ENCODE measurements at places on chromosomes 6 and 20.

DNA sequence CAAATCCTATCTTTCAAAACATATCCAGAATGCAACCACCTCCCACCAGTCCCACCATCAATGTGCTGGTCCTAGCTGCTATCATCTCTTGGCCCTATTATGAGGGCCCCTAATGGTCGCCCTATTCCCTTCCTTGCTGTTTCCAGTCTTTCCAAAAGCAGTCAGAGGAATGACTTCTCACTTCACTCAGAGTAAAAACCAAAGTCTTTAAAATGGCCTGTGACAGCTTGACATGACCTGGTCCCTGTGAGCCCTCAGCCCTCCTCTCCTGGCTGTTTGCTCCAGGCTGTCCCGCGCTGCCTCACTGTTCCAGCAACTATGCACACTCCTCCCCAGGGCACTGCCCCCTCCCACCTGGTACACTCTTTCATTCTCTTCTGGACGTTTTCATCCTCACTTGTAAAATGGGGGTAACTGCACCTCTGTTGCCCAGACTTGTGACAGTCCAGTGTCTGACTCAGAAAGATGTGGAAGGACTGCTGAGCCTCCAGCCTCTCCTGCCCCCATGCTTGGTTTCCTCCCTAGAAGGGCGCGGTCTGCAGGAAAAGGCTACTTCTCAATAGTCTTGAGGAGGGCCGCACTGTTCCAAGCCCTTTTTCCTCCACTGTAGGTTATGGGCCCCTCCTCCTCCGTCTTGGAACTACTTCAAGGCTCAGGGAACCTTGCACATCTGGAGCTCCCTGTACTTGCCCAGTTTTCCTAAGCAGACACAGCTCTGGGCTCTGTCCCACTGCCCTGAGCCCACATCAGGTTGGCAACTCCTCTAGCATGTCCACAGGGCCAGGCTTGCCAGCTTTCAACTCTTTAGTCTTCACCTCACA, 64.7 kb downstream of the MYH7B start:
- no peak for DNase-seq

DNA sequence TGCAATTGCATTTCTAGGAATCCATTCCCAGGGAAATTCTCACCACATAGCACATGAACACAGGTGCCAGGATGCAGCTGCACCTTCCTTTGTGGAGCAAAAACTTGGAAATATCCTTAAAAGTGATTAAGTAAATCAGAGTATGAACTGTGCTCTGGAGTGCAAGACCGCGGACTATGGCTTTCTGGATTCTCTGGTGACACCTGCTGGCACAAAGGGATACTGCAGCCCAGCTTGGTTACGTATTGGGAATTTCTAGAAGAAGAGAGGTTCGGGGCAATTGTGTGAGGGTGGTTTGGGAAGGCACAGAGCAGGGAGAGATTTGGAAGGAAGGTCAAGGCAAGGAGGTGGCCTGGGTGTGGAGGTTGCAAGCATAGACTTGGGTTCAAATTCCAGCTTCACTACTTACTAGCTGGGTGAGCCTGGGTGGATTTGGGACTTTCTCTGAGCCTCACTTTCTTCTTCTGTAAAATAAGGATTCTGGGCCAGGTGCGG, 15.9 kb upstream of the PEDS1 start:
- peak; percentile 76 for DNase-seq

- peak; percentile 42 for DNase-seq
Observed at GRCh38 chr6:44270526-44271405, 516 bp downstream of the TMEM151B start.

DNA sequence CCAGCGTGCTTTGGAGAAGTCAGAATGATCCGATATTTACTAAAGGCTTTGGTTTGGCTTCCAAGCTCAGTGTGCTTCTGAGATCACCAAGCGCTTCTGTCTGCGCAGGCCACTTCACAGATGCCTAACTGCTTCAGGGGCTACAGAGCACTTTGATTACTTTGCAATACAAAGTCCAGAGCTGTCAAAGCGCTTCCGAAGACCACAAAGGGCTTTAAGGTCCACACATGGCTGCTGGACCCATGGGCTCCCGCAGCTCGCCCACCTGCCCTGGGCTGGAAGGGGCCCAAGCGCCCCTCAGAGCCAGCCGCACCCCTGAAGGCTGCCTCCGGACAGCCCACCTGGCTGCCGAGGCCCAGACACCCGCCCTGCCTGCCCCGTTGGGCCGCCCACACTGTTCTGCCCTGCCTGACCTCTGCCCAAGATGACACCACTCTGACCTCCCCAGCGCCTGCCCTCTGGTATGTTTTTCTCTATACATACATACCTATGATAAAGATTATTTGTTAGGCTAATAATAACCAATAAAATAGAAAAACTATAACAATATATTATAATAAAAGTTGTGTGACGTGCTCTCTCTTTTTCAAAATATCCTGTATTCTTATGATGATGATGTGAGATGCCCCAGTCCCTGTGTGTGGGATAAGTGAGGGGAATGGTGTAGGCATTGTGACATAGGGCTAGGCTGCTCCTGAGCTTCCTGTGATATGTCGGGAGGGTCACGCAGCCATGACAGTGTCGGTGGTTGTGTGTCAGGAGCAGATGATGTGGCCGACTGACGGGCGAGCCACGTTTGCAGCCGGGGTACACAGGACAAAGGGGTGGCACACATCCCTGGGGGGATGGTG, 22.6 kb downstream of the DYNLT1 start:
- no peak for DNase-seq

- peak; percentile 1 for DNase-seq
Observed at GRCh38 chr6:97909380-97909779, 626.4 kb upstream of the MMS22L start.

DNA sequence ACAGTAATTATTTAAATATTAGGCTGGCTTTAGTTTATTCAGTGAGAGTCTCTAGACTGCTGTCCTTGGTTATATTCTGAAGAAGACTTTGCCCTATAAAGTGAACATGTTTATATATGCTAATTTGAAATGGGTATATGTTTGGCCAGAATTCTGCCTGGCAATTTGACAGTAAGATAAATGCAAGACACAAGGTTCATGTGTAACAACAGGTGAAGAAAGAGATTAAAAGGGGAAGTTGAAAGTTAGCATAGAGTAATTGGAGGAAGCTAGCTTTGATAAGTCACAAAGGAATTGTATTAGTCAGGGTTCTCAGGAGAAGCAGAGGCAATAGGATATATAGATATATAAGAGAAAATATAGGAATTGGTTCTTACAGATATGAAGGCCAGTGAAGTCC, 191.4 kb downstream of the CENPW start:
- DNase-seq: no peak

GRCh38 chr6:149045404-149045803, 272.1 kb upstream of the TAB2 start:
- DNase-seq: no peak

- DNase-seq: no peak
Observed at GRCh38 chr6:33904050-33904746, 100.4 kb upstream of the MLN start.

DNA sequence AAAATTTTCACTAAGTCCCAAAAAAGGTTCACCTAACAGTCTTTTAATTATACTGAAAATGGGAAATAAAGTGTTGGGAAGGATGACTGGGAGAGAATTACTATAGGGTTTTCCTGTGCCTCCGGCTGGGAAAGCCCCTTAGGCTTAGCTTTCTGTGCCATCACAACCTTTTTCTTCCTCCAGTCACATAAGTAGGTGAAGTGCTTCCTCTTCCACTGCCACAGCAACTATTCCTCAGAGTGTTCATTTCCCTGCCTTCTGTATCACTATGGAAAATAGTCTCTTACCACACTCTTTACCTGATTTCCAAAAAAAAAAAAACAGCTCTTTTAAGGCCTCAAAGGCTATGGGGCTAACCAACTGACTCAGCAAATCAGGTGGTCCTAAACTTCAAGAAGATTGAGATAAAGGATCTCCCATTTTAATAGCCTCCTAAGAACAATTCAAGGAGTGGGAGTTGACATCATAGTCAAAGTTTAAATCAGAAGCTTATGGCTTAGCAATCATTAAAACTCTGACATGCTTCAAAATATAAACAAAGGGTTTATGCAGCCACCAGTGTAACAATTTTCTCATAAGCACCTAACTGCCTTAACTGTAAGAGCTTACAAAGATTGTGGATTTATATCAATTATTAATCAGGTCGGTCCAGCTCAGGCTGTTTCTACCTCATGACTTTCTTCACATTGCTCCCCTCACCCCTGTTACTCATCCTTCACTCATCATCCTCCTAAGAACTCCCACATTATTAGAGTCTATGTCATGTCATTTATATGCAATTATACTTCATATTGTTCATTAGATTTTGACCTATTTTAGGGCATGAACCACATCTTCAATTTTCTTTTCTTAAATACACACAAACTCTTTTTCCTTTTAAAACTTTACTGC, 95.3 kb downstream of the RNGTT start:
- peak; percentile 33 for DNase-seq

DNA sequence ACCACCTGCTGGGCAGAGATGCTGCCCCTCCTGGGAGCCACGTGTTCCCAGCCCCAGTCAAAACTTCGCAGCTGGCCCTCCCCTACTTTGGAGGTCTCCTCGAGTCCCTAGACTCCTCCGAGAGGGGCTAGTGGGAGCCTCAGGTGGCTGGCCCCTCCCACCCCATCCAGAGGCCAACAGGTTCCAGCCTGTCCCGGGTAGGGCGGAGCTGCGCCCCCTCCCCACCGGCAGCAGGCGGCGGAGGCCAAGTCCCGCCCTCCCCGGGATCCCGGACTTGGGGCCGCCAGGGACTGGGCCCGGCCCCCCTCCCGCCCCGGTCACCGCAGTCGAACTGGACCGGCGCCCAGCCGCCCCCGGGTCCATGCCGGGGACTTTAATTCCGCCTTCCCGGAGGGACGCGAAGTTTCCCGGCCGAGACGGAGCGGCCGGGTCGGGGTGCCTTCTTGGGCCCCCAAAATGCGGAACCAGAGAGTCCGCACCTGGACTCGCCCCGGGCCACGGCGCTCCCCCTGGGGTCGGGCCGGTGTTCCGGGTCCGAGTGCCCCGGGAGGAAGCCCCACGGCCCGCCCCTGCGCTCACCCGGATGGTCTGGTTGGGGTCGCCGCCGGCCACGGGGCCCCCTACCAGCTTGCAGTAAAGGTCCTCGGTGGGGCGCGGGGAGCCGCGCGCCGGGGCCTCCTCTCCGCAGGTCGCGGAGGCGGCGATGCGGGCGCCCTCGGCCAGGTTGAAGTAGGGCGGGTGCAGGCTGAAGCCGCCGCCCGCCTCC, 559 bp downstream of the LAMA5 start:
- DNase-seq: no peak

DNA sequence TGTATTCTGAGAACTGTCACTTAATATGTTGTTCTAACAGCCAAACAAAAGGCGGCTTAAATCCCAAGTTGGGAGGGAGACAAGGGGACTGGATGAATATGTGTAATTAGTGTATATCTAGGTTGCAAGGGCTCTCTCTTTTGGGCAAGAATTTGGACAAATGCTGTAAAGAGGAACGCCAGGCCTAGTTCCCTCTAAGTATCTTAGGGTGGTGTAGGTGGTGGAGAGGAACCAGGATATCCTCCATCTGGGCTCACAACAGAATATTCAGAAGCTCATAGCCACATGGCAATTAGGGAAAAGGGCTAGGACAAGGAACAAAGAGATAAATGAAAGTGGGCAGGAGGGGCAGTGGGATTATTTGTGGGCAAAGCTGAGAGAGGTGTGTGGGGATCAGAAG, 149.5 kb downstream of the LRFN2 start:
- DNase-seq: no peak

- no peak for DNase-seq
Observed at GRCh38 chr6:13985663-13986325, 61.0 kb downstream of the RNF182 start.

- no peak for DNase-seq
Observed at GRCh38 chr20:53800883-53801604, 207.4 kb upstream of the ZNF217 start.

GRCh38 chr6:35454391-35455110, 2.4 kb downstream of the FANCE start:
- DNase-seq: peak; percentile 41

GRCh38 chr20:1341561-1342265, 12.8 kb upstream of the SDCBP2 start:
- peak; percentile 56 for DNase-seq

DNA sequence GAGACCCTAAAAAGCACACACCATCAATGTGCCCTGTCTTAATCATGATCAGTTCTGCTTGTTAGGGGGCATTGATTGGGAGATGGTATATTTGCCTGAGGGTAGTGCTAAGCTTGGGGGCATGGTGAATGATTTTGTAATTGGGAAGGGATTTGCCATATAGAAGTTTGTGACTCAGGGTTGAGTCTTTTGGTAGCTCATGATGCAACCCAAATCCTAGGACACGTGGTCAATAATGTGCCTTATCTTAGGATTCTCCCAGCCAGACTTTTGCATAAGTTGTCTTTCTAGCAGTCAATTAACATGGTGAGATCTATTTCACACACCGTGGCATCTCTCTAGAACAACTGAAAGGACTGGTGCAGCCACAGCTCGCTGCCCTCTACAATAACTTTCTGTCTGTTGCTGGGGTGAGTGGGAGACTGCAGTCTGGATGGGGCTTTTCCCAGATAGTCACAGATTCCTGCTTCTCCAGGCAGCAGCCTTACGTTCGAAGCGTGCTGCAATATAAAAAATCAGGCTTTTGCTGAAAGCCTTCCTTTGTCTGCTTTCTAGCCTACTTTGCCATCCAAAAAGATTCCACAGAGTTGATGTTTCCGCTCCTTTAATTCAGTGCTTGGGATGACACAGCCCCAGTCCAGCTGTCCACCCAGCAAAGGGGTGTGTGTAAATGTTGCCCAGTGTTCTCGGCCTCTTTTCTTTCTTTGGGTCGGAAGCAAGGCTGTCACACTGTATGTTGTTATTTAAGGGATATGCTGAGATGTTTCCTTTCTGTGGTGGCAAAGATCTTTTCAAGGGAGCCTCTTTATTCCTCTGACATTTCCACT, 58.9 kb downstream of the ID4 start:
- no peak for DNase-seq

DNA sequence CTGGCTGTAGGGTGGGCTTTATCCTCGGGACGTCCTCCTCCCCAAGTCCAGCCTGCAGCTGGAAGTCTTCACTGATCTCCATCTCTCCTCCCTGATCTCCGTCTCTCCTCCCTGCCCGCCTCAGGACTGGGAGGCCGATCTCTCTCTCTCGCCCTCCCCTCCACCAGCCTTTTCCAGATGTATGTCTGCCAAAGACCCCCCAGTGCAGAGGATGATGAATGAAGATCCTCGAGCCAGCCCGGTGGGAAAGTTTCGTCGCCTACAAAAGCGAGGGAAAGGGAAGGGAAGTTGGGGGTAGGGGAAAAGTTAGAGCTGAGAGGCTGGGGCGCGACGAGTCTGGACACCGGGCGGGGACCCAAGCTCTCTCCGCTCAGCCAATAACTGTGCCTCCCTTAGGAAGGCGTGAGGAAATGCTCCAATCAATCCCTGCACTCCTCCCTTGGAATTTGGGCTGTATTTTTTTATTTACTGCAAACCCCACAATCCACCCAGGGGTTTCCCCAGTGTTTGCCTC, 595 bp upstream of the SRF start:
- DNase-seq: peak; percentile 92

DNA sequence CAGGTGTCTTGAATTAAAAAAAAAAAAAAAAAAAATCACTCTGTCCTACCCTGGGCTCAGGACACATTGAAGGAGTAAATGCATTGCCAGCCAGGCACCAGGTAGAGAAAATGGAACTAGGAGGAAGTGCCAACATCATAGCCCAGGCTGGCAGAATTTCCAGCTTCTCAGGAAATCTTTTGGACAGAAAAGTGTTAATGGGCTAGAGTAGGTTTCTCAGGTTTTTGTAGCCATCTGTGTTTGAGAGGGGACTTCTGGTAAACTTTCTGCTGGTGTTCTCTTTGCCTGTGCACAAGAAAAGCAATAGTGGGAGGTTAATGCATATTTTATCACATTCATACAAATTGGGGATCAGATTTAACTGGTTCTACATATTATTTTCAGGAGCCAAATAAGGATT, 678.3 kb upstream of the NRSN1 start:
- DNase-seq: no peak

Measured in GM03348 (cell line).